ENCODE measurements at places on chromosomes 11 and 22.

DNA sequence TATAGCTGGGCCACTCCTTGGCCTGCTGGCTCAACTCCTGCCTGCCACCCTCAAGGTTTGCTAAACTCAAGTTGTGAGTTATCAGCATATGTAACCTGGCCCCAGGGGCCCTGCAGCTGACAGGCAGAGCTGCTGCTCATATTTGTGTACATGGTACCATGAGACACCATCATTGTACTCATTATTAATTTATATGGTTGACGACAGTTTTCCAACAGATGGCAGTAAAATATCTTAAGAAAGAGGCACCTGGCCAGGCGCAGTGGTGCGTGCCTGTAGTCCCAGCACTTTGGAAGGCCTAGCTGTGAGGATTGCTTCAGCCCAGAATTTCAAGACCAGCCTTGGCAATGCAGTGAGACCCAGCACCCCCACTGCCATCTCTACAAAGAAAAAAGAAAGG is 11.4 kb upstream of the DENND5A start:
- peak; percentile 14 for DNase-seq

DNA sequence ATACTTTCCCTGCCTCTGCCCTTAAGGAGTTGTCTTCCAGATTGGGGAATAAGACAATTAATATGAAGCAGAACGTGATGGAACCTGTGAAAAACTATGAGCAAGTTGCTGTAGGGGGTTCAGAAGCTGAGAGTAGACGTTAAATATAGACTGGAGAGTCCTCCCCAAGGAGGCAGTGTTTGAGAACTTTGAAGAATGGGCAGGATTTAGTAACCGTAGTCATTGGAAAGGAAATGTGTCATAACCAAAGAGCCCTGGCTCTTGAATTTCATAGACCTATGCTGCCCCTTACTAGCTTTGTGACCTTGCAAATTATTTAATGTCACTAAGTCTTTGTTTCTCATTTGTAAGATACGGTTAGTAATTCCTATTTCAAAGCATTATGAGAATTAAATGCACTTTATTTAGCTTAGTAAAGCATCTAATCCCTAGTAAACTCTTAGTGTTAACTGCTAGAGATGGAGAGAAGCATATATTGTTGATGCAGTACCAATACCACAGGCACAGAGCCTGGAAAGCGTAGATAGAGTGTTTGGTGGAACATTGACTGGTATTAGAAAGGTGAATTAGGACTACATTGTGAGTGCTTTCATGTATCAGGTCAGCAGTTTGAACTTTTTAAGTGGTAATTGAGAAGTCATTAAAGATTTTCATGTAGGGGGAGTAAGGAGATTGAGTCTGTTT is 54.1 kb downstream of the MCAM start:
- DNase-seq = no peak

DNA sequence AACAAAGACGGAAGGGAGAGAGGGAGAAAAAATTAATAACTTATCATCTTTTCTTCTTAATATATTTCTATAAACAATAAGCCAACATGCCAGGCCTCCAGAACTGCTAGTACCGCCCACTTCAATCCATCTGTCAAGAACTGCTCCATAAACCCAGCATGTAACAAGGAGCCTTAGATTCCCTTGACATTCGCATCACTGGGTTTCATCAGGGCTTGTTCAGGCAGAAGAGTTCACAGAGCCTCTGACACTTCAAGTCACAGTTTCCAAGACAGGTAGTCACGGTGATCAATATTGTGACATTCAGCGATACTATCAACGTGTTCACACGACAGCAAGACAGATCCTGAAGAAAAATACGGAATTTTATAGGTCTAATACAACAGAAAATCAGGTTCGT is 61.7 kb downstream of the LARGE2 start:
- no peak for DNase-seq

- no peak for DNase-seq
These were observed 362.4 kb downstream of the TENM4 start for GRCh38 chr11:79078456-79078855.

- no peak for DNase-seq
These were observed 3.7 kb downstream of the SERPIND1 start for GRCh38 chr22:20777420-20778177.

DNA sequence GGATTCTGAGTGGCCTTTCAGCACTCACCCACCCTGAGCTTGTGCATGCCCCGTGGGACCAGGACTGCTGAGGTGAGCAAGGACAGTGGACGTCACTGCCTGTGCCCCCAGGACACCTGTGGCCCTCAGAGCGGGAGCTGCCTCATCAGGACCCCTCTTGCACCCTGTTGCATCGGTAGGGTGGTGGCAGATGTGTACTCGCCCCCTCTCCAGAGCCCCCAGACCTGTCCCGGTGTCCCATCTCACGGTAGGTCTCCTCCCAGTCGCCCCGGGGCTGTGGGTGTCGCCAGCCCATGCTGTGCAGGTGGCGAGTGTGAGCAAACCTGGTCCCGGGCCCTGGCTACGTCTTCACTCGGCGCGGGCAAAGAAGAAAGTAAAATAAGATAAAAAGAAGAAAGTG is 374.2 kb downstream of the TBC1D22A start:
- DNase-seq = no peak
